CD14-positive monocyte (primary cell): ENCODE measurements at places on chromosomes 2 and 18.

DNA sequence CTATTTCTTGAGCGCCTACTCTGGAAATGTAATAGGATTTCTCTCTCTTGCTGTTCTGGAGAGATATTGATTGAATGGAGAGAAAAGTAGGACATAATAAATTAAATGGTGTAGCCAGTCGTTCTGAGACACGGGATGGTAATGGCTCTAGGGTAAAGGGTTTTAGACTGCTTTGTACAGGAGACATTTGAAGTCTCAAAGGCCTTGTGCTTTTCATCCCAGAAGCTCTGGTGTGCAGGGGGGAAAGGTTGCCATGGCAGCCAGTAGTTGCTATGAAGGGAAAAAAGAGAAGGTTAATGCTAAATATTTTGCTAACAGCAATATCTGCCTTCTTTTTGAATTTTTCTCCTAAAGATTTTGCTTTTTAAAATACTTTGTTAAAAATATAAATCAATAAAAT, 359.3 kb downstream of the RIT2 start:
- DNase-seq, result no peak

GRCh38 chr2:181165199-181165868, 184.9 kb downstream of the UBE2E3 start:
- DNase-seq, result no peak

- DNase-seq, result no peak
Observed at GRCh38 chr2:40886655-40887054, 434.8 kb upstream of the SLC8A1 start.

- DNase-seq, result no peak
Observed at GRCh38 chr2:126885751-126886210, 12.9 kb upstream of the TEX51 start.

GRCh38 chr2:210461401-210461800, 15.2 kb downstream of the LANCL1 start:
- DNase-seq, result no peak

- no peak for DNase-seq
Observed at GRCh38 chr18:52401236-52401635, 61.2 kb downstream of the DCC start.

- DNase-seq, result no peak
Observed at GRCh38 chr2:239544918-239545465, 144.2 kb upstream of the HDAC4 start.

DNA sequence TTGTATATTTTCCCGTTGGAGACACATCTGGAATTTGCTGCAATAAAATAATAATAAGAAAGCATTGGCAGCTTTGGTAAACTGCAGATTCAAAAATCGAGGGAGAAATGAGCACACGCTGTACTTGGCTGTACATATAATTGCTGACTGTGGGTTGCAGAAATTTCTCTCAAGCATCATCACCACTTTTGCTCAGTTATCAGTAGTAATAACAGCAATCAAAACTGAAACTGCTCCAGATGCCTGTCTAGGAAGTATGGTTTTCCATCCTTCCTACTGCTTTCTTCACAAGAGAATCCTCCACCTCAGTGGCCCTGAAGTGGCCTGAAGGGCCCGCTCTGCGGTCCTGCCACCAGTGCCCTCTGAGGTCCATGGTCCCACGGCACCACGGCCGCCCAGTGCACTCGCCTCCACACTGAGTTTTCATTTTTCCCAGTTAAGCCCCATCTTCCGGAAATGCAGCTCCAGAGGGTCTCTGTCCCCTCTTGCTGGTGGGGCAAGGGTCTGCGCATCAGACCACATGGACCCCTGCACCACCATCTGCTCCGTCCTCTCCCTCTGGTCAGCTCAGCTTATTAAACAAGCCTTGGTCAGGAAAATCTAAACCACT, 3.9 kb downstream of the DUSP28 start:
- DNase-seq, result no peak

DNA sequence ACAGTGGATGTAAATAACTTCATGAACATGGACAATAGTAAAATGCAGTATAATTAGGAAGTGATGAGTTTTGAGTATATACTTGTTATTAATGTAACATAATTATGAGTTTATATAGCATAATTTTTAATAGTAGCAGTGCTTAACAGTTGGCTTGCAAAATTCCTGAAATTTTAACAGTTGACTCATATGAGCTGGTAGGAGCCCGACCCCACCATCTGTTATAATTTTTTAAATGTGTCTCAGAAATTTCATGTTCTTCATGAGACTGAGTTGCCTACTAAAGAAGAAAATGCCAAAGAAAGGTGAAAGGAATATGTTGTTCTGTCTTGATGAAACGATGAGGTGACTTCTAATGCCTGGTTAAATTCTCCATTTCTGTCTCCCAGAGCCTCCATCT, 62.6 kb downstream of the ITGB1BP1 start:
- no peak for DNase-seq

DNA sequence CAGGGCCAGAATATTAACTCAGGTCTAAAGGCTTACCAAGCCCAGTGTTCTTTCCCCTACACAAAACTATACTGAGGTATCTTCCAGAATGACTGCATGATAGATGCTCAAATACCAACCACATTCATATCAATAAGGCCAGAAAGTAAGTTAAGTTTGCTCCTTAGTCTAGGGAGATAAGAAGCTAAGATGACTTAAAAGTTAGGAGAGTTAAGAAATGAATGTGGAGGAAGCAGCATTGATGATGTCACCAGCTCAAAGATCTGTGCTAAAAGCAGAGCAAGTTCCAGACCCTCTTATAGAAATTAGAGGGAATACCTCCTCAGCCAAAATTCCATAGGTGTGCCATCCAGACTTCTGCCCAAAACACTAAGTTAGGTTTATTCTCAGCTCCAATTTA, 6.1 kb downstream of the PPP4R1 start:
- DNase-seq, result no peak

- DNase-seq, result no peak
Observed at GRCh38 chr2:112494828-112495227, 12.9 kb downstream of the TTL start.
